ENCODE measurements at places on chromosomes 16 and 17. TPM values are rescaled to one million over a fixed set of nuclear protein-coding genes. Genes with fewer than 3 reads are reported as not detected.

The PYDC1 gene
- total RNA-seq = not detected

The CHAD gene
- not detected for total RNA-seq

The CBLN1 gene
- total RNA-seq = not detected

The ANKRD40CL gene
- not detected for total RNA-seq

The OR4D1 gene
- not detected for total RNA-seq

The EVPL gene
- not detected for total RNA-seq

The LGALS9B gene
- not detected for total RNA-seq

The SLC6A2 gene
- not detected for total RNA-seq

The HS3ST3B1 gene
- 14.1 TPM for total RNA-seq

The BTBD17 gene
- total RNA-seq = not detected

The PLCG2 gene
- 0.03 TPM for total RNA-seq

The CHP2 gene
- not detected for total RNA-seq
